Osteocyte (in vitro differentiated cells): ENCODE measurements at places on chromosomes 2 and 18. TPM values are rescaled to one million over a fixed set of nuclear protein-coding genes. Genes with fewer than 3 reads are reported as not detected.
A peak's percentile ranks its signal among the peaks of the same experiment; 100 is the strongest.

DNA sequence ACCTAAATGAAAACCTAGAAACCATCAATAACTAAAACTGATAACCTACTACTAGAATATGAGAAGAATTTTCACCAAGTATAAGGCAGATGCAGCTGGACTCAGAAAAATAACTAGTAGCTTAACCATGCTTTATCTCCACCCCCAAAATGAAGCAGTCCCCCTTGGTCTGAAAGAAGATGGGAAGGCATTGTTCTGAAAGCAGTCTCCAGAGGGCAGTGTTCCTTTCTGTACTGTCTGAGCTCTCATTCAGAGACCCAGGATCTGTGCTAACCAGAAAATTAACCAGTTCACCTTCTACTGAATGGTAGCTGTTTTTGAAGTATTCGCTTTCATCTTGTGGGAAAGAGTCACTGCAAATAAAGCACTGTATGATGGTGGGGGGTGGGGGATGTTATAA is 273.0 kb downstream of the PDE11A start:
- no peak for DNase-seq

- no peak for DNase-seq
These were observed 40.1 kb downstream of the NRP2 start for GRCh38 chr2:205722283-205722918.

GRCh38 chr18:711657-712400 is 601 bp downstream of the ENOSF1 start:
- peak; percentile 83 for DNase-seq

DNA sequence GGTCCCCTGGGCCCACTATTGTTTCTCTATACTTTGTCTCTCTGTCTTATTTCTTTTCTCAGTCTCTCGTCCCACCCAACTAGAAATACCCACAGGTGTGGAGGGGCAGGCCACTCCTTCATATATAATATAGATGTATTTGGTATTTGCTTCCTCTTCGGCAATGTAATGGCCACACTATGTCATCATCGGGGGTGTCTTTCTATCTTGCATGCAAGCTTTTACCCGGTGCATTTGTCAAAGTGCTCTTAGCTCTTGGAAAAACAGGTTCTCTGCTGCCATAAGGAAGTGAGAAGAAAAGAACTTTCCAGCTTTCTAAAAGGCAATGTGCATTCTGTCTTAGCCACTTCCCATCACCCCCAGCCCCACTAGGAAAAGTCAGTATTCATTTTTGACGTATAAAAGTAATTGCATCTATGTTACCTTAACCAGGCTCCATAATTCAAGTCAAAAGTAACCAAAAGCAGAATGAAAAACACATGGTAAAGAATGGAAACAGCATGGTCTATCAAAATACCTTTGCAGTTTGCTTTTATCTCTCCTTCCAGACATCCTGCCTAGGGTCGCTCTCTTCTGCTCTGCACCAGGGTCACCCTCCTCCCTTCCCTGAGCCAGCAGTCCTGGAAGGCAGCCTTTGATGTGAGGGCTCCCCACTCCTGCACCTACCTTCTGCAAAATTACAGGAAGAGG is 27.2 kb upstream of the FHL2 start:
- DNase-seq = peak; percentile 44

- DNase-seq = peak; percentile 68
These were observed 26.9 kb downstream of the CENPO start for GRCh38 chr2:24820175-24820513.

DNA sequence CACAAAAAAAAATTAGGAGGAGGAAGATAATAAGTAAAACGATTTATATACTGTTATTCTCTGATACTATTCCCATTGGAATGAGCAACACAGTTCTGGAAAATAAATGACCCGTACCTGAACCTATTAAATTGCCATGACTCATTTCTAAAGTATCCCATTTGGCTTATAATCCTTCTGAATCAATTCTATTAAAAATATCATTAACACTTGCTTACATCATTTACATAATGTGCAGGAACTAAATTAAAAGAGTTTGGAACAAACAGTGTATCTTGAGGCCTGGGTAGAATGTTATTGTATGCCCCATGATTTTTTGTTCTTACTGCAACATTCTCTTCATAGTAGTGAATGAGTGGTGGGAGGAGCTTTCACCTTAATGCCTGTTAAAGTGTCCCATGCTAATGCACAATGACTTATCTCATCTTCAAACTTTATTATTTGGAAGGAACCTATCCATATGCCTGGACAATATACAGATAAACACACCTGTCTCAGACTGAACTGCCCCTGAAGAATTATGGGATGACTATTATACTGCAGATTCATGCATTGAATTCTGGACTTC is 549.9 kb upstream of the ACVR2A start:
- no peak for DNase-seq

- DNase-seq = no peak
These were observed 191.2 kb downstream of the NCKAP5 start for GRCh38 chr2:133377021-133377481.

GRCh38 chr2:150046211-150046610 is 441.3 kb downstream of the RND3 start:
- no peak for DNase-seq

GRCh38 chr2:10909996-10910341 is 1.8 kb upstream of the KCNF1 start:
- no peak for DNase-seq

DNA sequence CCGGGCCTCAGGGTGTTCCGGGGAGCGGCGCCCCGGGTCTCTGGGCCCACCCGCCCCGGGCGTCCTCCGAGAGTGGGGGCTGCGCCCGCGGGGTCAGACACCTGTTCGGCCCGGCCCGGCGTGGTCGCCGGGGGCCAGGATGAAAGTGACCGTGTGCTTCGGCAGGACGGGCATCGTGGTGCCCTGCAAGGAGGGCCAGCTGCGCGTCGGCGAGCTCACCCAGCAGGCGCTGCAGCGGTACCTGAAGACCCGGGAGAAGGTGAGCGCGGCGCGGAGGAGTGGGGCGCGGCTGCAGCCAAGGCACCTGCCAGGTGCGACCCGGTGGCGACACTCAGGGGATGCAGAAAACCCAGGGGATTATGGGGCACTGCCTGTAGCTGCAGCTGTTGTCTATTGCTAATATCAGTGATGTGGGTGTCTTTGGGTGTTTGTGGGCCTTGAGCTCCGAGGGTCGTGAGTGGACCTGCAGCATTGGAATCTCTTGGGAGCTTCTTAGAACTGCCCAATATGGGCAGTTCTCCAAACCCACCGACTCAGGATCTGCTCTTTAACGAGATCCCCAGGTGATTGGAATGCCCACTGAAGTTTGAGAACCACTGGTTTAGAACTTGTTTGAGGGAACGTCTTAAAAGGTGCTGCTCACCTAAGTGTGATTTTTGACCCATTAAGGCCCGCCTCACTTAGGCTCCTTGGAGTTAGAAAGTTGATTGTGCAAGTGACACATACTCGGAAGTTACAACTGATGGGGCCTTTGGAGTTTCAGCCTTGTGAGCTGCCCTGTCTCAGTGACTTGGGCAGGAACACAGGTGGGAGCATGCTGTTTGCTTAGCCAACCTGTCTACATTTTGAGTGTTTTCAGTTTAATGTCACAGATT is 823 bp downstream of the PARD3B start:
- DNase-seq = no peak

GRCh38 chr2:234290671-234291070 is 206.2 kb downstream of the ARL4C start:
- DNase-seq = no peak

- DNase-seq = peak; percentile 72
These were observed 59.7 kb downstream of the TTC32 start for GRCh38 chr2:19841918-19842693.

- no peak for DNase-seq
These were observed 8.7 kb upstream of the TGIF1 start for GRCh38 chr18:3441290-3441689.

DNA sequence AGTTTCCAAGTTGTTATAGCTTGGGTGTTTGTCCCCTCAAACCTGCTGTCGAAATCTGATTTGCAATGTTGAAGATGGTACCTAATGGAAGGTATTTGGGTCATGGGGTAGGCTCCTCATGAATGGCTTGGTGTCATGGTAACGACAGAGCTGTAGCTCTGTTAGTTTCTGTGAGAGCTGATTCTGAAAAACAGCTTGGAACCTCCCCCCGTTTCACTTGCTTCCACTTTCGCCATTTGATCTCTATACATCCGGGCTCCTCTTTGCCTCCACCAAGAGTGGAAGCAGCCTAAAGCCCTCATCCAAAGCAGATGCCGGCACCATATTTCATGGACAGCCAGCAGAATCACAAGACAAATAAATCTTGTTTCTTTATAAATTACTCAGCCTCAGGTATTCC is 1035.1 kb upstream of the SLC39A10 start:
- DNase-seq = no peak

DNA sequence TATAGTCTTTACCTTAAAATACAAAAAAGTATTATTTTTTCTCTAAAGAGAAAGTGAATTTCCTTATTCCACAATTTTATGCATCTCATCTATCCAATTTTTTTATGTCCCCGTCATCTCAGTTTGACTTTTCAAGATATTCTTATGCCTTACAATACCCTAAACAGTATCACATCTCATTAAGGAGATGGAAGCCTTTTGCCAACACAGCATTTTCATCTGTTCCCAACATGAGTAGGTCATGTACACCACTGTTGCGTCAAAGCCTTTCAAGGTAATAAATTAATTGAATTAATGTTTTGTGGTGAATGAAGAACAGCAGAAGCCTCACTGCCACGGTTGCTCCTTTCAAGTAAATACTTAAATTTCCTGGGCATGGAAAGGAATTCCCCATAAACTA is 299.4 kb downstream of the EPHA4 start:
- no peak for DNase-seq

GRCh38 chr2:15260196-15260595 is 300.9 kb downstream of the NBAS start:
- no peak for DNase-seq

GRCh38 chr2:204416236-204416635 is 129.0 kb upstream of the PARD3B start:
- no peak for DNase-seq

- no peak for DNase-seq
These were observed 2.2 kb downstream of the SETBP1 start for GRCh38 chr18:44682871-44683221.

- DNase-seq = no peak
These were observed 159.4 kb downstream of the PXDN start for GRCh38 chr2:1584691-1585485.

- no peak for DNase-seq
These were observed 253.6 kb downstream of the PRKCE start for GRCh38 chr2:45904946-45905631.

GRCh38 chr18:37161491-37161890 is 332.6 kb downstream of the KIAA1328 start:
- no peak for DNase-seq

GRCh38 chr2:163345795-163346573 is 389.8 kb downstream of the FIGN start:
- no peak for DNase-seq

- DNase-seq = no peak
These were observed at the start of gene RFTN2 for GRCh38 chr2:197675246-197675645. RFTN2 (minus strand) TSS chr2:197675587; CDS start chr2:197675458, 129 bp downstream.

GRCh38 chr18:9482790-9483189 is 7.5 kb downstream of the RALBP1 start:
- no peak for DNase-seq

DNA sequence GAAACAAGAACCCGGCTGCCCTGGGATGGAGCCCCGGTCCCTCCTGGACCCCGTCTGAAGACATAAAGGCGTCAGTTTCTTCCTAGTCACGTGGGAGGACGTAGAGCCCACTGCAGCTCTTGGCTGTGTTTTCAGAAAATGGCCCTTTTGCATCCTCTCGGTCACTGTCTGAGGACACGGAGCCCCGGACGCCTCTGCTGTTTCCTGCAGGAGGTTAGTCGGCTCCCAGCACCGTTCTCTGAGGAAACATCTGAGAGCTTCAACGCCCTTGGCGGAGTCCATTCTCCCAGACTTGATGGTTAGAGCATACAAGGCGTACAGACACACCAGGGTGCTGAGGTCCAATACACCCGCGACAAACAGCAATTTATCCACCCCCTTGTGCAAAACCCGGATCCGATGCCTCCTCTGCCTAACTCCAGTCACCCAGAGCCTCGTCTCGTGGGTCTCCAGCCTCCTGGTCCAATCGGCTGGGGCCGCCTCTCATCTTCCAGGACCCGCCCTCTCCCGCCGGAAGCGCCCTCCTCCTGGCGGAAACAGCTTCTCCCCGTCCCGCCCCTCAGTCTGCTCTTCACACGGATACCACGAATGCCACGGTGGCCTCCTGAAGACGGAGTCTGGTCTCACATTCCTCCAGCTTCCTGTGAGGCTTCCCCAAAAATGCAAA is 119.4 kb downstream of the TMEM18 start:
- DNase-seq = no peak

- DNase-seq = no peak
These were observed 17.9 kb downstream of the CAPN10 start for GRCh38 chr2:240604291-240604938.

DNA sequence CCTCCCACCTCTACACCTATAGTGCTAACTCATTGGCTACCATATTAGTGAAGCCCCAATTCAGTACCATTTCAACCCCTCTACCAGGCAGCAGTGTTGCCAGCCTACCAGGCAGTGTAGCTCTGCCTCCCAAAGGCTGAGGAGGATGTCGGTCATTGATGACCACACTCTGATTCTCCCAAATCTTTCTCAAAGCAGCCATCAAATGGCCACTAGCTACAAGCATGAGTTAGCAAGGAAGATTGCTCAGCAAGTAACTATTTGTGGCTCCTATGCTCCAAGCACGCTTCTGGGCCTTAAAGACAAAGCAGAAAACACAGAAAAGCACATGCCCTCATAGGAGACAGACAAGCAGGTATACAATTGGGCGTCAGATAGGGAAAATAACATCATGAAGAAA is 42.7 kb upstream of the AFF3 start:
- DNase-seq = peak; percentile 42

DNA sequence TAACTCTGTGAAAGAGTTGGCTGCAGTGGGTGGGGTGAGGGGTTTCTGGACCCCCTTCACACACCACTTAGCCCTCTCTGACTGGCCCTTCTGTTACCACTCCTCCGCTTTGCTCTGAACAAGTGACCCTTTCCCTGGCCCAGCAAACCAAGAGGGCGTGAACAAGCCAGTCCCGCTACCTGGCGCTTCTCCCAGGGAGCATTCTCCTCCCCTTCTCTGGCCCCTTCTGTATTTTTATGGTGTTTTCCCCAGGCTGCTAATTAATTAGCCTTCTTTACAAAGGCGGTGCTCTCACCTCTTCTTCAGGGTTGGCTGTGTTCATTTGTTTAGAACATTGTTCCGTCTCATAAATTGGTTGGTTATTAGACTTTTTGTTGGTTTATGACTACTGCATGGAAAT is 180.1 kb downstream of the MGAT5 start:
- no peak for DNase-seq

- DNase-seq = no peak
These were observed 76.2 kb downstream of the CDK15 start for GRCh38 chr2:201882353-201883090.

GRCh38 chr2:111034606-111035005 is 86.1 kb upstream of the BCL2L11 start:
- DNase-seq = no peak

The L3MBTL4 gene
- total RNA-seq = 0.29 and 0.59 TPM in 2 replicates

The GRP gene
- total RNA-seq = not detected in 2 replicates

The MPV17 gene
- total RNA-seq = 76.0 and 85.5 TPM in 2 replicates

The ALK gene
- not detected in 2 replicates for total RNA-seq

The CNGA3 gene
- total RNA-seq = not detected in 2 replicates

The NMS gene
- total RNA-seq = not detected in 2 replicates

The PLEK gene
- 0.19 TPM in 1 of 2 replicates, not detected in the other for total RNA-seq

The LAMA3 gene
- not detected in 2 replicates for total RNA-seq

The CFAP65 gene
- not detected in 2 replicates for total RNA-seq

The RBMS1 gene
- 161 and 169 TPM in 2 replicates for total RNA-seq

The GBX2 gene
- total RNA-seq = 56.5 and 60.7 TPM in 2 replicates

The RAD51AP2 gene
- total RNA-seq = not detected in 2 replicates

The MLPH gene
- 21.0 and 22.5 TPM in 2 replicates for total RNA-seq

The COL5A2 gene
- 1,873 and 1,955 TPM in 2 replicates for total RNA-seq

The IL36RN gene
- total RNA-seq = not detected in 2 replicates

The APLF gene
- total RNA-seq = 5.8 and 6.4 TPM in 2 replicates
